ENCODE measurements at places on chromosomes 11 and 22.

GRCh38 chr11:112806876-112807275, 154.3 kb upstream of the NCAM1 start:
- no peak for DNase-seq

DNA sequence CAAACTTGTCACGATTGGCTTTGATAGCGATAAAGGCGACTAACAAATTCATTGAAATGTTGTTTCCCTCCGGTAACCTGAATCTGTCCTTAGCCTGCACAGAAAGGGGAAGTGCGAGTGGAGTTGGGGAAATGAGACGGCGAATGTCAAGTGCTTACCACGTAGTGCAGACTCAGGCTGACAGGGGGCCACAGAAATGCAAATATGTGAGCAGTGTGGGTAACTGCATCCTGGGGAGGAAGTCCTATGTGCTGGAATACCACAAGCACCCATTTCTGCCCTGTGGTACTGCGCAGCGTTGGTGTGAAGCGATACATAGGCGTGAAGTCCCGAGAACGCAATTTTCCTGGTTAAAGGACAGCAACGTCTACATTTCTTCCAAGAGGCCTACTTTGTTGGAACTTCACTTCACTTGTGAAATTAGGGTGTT, 869 bp upstream of the EIF4ENIF1 start:
- no peak for DNase-seq

GRCh38 chr11:120785576-120785975, 238.3 kb upstream of the TBCEL start:
- DNase-seq: no peak

DNA sequence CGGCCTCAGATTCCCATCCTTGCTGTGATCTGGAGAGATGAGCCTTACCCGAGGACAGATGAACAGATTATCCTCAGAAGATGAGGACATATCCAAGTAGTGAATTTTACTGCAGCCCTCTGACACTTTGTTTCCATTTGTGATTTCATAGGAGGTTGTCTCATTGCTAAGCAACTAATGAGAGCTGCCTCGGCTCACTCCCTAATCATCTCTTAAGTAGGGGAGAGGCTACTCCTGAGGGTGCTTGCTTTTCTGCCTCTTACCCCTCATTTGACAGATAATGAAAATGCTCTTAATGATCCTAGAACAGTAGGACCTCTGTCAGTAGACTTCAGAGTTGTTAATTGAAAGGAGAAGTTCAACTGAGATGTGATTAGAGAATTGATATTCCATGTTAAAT, 150.9 kb downstream of the TBC1D22A start:
- no peak for DNase-seq

DNA sequence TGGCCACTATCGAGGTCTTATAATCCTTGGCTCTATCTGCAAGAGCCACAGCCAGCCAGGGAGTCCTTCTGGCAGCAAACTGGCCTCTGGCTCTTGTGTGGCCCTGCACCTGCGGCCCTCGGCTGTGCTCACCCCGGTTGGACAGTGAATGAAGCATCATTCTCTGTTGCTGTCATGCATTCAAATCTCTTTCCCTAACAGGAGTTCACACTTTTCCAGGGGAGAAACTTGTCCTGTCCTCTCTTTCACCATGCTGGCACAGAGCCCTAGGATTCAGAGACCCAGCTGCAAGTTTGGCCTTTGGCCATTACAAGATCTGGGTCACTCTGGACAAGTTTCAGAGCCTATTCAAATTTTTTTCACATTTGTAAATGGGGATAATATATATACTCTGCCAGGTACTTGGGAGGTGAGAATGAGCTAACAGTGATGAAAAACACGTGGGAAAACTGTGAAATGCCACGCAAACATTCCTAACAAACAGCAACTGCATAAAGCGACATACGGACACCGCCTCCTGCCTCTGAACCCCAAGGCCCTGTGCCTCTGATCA, 34.2 kb downstream of the TMEM184B start:
- no peak for DNase-seq

GRCh38 chr11:80388130-80388529, 947.3 kb upstream of the TENM4 start:
- DNase-seq: no peak

DNA sequence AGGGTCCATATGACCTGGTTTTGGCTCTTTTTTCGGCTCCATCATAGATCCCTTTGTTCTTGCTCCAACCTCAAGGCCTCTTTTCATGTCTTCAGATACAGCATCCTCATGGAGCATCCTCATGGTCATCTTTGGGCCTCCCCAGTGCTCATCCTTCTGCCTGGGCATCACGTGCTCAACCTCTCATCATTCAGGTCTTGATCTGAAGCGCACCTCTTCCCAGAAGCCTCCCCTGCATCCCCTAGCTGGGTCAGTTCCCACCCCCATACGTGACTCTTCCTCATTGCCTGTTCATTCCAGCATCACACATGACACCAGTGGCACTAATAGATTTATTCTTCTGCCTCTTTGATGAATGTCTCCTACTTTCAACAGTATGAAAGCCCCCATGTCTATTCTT, 192.2 kb downstream of the MIAT start:
- DNase-seq: no peak

GRCh38 chr11:57647960-57648800, 1.5 kb downstream of the YPEL4 start:
- DNase-seq: no peak

DNA sequence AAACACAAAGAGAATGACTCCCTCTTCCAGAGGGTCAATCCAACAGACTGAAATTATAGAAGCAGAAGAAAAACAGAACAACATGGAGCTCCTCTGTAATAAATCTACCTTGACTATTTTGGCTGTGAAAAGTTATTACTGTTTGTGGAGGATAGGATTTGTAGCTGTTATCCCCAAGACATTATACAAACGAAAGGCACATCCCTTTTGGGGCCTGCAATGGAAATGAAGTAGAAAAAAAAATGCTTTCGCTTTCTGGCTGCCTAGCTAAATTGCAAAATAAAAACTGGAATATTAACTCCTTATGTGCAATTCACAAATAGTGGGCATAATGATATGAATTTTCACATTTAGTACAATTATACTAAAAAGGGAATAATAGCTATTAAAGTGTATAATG, 123.8 kb upstream of the CCDC179 start:
- DNase-seq: no peak

DNA sequence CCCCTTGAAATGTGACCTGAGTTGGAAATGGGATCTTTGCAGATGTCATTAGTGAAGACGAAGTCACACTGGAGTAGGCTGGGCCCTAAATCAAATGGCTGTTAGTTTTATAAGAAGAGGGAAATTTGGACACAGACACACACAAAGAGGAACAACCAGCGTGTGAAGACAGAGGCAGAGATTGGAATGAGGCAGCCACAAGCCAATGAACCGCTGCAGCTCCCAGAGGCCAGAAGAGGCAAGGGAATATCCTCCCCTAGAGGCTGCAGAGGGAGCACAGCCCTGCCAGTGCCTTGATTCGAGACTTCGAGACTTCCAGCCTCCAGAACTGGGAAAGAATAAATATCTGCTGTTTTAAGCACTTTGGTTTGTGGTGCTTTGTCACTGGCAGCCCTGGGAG, 484.5 kb downstream of the MN1 start:
- DNase-seq: no peak

DNA sequence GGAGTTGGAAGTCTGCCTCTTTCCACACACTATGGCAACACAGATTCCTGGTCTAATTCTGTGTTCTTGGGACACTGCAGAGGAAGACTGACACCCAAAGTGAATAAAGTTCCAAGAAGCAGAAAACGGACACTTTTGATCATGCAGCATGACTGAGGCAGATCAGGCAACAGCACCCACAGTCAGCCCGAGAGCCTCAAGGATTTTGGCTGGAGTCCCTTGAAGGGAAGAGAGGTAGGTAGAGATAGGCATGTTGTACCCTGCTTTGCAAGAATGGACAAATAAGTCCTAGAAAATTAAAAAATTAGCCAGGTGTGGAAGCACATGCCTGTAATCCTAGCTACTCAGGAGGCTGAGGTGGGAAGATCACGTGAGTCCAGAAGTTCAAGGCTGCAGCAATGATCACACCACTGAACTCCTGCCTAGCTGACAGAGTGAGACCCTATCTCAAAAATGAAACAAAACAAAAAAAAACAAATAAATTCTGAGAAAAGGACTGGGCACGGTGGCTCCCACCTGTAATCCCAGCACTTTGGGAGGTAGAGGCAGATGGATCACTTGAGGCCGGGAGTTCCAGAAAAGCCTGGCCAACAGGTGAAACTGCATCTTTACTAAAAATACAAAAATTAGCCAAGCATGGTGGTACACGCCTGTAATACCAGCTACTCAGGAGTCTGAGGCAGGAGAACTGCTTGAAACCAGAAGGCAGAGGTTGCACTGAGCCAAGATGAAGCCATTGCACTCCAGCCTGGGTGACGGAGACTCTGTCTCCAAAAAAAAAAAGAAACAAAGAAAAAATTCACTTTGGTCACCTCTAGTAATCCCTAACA, 6.9 kb downstream of the SLC43A1 start:
- DNase-seq: no peak

GRCh38 chr11:1148752-1149180, 9.0 kb upstream of the MUC5AC start:
- no peak for DNase-seq

GRCh38 chr11:65558002-65558929, at the start of gene LTBP3:
LTBP3 (minus strand) TSS chr11:65558359; CDS start chr11:65557959, 400 bp downstream.
- no peak for DNase-seq

- no peak for DNase-seq
Measured at GRCh38 chr11:80960381-80961029, 1519.7 kb upstream of the TENM4 start.

GRCh38 chr11:11814614-11815452, 26.9 kb upstream of the USP47 start:
- no peak for DNase-seq

DNA sequence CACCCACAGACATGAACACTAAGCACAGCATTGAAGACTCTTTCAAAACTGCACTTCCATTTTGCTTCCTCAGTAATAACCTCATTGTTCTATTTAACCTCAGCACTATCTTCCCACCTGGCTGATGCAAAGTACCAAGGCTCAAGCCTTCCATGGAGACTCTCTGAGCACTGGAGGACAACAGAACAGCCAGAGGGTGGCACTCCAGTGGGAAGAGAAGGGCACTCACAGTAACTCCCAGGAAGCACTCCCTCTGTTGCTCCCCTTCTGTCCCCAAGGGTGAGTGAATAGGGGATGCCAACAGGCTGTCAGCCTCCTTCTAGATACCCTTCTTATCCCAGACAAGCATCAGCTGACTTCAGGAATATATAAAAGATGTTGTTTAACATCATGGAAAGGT, 3.5 kb downstream of the ME3 start:
- no peak for DNase-seq

DNA sequence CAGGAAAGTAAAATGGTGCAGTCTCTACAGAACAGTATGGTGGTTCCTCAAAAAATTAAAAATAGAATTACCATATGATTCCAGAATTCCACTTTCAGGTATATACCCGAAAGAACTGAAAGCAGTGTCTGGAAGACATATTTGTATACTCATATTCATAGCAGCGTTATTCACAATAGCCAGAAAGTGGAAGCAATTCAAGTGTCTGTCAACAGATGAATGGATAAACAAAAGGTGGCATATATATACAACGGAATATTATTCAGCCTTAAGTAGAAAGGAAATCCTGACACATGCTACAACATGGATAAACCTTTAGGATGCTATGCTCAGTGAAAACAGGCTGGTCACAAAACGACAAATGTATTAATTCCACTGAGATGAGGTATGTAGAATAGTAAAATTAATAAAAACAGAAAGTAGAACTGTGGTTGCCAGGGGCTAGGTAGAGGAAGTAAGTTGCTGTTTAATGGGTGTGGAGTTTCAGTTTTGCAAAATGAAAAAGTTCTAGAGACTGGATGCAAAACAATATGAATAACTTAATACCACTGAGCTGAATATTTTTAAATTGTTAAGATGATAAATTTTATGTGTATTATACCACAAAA, 14.5 kb downstream of the SAA1 start:
- DNase-seq: no peak

GRCh38 chr11:1761110-1761856, 2.4 kb downstream of the CTSD start:
- no peak for DNase-seq

DNA sequence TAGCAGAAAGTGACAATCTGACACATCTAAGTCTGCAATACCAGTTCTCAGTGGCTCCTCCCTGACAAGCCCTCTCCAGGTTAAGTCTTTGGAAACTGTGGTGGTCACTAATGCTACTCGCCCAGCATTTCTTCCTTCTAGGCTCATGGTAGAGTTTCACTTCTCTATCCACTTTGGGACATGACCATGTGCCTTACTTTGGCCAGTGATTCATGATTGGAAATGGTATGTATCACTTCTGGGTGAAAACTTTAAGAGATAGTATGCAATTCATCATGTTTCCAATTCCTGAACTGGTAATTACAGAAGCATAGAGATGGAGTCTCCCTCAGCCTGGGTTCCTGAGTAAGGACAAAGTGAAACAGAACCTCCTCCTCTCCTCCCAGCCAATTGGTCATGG, 151.5 kb upstream of the LMO1 start:
- no peak for DNase-seq

DNA sequence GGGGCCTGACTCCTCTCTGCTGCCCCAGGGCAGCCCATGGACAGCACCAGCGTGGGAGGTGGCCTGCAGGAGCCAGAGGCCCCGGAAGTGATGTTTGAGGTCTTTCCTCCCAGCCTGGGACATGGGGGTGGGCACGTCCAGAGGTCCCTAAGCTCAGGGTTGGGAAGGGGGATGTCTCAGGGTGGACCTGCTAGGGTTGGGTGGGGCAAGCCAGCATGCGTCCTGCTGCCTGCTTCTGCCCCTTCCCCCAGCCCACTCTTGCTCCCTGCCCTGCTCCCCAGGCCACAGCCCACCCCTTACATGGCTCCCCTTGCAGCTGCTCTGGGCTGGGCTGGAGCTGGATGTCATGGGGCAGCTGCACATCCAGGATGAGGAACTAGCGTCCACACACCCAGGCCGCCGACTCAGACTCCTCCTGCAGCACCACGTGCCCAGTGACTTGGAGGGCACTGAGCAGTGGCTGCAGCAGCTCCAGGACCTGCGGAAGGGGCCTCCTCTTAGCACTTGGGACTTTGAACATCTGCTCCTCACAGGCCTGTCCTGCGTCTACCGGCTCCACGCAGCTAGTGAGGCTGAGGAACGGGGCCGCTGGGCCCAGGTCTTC, 1.3 kb downstream of the FAM180B start:
- DNase-seq: no peak
